ENCODE measurements at places on chromosomes 1 and 21. TPM values are rescaled to one million over a fixed set of nuclear protein-coding genes. Genes with fewer than 3 reads are reported as not detected.

FTCD gene
- total RNA-seq: not detected

SLC2A5 gene
- total RNA-seq: 0.17 TPM

SH2D2A gene
- total RNA-seq: not detected

HCRTR1 gene
- 5.3 TPM for total RNA-seq

TMPRSS15 gene
- total RNA-seq: not detected

DISP3 gene
- 0.09 TPM for total RNA-seq

FAM131C gene
- 0.11 TPM for total RNA-seq

PTPRU gene
- 2.5 TPM for total RNA-seq

RHEX gene
- total RNA-seq: not detected

UBL4B gene
- total RNA-seq: not detected

OSBPL9 gene
- total RNA-seq: 73.5 TPM

SH3D21 gene
- 0.65 TPM for total RNA-seq

TINAGL1 gene
- 315 TPM for total RNA-seq

KCNJ6 gene
- not detected for total RNA-seq

UBE2U gene
- total RNA-seq: not detected

OPRD1 gene
- total RNA-seq: under 0.01 TPM

VANGL2 gene
- total RNA-seq: not detected

SKI gene
- 18.1 TPM for total RNA-seq

ELF3 gene
- total RNA-seq: under 0.01 TPM

C1orf116 gene
- not detected for total RNA-seq

RGS2 gene
- total RNA-seq: 4.7 TPM

NR1I3 gene
- not detected for total RNA-seq

CAMK1G gene
- not detected for total RNA-seq

EVI5 gene
- total RNA-seq: 24.6 TPM

SELE gene
- 1.5 TPM for total RNA-seq

IL12RB2 gene
- 0.11 TPM for total RNA-seq

MROH9 gene
- total RNA-seq: not detected

F13B gene
- not detected for total RNA-seq

SASS6 gene
- total RNA-seq: 0.98 TPM
